ENCODE measurements at places on chromosomes 2 and 18. TPM values are rescaled to one million over a fixed set of nuclear protein-coding genes. Genes with fewer than 3 reads are reported as not detected.

DNA sequence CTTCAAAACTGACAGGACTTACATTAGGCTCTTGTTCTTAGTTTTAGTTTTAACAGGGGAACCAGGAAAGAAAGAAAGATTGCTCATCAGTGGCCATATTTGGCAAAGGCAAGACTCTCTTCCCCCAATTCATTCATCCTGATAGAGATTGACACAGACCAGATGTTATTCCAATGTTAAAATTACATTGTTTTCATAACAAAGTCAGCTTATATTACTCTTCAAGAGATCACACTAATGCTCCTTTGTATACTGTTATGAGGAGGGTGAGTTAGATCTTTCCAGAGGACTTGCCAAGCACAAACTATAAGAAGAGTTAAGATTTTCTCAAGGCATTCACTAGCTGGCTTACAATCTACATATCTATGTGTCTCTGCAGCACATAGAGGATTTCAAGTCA lies 252.1 kb downstream of the SLC8A1 start:
- no peak for DNase-seq

CAB39 gene
- total RNA-seq: 96.3 TPM

- no peak for DNase-seq
These were observed 76.0 kb upstream of the SMAD7 start for GRCh38 chr18:49026501-49027373.

ANKRD62 gene
- not detected for total RNA-seq

SLC4A3 gene
- 12.2 TPM for total RNA-seq

DNA sequence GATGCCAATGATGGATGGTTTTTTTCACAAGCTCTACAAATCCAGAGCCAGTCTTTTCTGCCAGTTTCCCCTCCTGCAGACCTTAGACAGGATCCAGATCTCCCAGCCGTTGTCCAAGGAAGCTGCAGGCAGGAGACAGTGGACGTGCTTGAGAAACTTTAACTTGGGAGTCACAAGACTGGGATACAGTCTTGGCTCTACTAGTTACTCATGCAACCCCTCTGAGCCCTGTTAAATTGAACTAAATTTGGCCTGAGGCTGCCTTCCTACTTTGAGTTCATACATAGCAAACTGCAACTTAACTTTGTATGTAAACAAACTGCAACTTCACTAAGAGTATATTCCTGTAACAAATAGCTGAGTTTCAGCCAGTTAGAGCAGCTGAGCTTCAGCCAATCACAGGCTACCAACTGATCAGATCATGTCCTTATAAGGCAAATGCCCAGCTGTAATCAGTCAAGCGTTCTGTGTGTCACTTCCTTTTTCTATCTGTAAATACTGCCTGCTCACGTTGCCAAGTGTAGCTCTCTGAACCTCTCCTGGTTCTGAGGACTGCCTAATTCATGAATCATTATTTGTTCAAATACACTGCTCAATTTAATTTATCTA lies 140.9 kb downstream of the CAPN13 start:
- peak; percentile 98 for DNase-seq

STRADB gene
- 31.0 TPM for total RNA-seq

GRCh38 chr2:26619096-26619495 lies 22.1 kb downstream of the CIB4 start:
- no peak for DNase-seq

CCBE1 gene
- 3.3 TPM for total RNA-seq

TCF4 gene
- total RNA-seq: 9.3 TPM

DNA sequence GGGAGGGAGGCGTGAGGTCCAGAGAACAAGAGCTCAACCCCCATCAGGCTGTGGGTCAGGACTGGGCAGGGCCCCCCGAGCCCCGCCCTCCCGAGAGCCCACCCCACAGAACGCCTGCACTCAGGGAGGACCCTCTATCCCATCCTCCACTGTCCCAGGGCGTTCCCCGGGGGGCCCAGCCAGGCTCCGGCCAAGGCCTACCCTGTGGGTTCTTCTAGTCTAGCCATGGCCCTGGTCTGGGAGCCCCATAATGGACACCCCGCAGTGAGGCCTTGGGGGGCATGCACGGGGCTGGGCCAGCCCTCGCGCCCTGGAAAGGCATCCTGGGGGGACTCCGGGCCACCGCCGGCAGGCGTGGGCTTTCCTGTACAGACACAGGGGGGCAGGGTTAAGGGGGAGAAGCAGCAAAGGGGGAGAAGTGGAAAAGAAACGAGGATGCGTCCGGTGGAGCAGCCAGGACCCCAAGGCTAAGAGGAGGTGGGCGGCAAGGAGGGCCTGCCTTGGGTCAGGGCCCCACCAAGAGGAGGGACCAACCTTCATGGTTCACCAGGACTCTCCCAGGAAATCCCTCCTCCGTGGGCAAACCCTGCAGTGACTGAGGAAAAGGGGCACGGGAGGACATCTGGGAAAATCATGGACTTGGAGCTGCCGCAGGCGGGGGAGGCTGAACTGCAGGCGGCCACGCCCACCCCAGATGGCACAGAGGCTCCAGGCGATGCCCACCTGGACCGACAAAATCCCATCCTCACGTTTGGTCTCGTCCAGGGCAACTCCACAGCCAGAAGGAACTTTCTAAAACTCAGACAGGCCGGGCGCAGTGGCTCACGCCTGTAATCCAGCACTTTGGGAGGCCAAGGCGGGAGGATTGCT lies 2.7 kb upstream of the CROCC2 start:
- DNase-seq: no peak

DNA sequence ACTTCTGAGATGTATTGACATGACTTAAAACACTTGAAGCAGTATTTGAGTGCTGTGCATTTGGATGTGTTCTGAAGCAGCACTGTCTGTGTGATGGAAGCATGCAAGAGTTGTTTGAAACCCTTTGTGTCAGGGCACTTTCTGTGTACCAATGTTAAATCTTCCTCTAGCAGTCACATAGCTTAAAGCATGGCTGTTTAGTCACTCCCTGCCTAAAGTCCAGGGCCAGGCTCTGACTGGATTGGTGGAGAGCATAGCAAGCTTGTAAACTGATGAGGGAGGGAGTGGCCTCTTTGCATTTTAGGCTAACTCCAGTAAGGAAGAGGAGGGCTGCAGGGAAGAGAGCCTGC lies 73.5 kb downstream of the MYO1B start:
- no peak for DNase-seq

ITPRIPL1 gene
- 7.7 TPM for total RNA-seq

GRCh38 chr2:126882736-126883665 lies 15.7 kb upstream of the TEX51 start:
- DNase-seq: no peak

GRCh38 chr2:45647356-45647755 lies 4.1 kb upstream of the PRKCE start:
- no peak for DNase-seq

GAD1 gene
- 5.6 TPM for total RNA-seq

Data from epithelial cell of proximal tubule (primary cell).